ENCODE measurements at places on chromosomes 7 and 10. TPM values are rescaled to one million over a fixed set of nuclear protein-coding genes. Genes with fewer than 3 reads are reported as not detected.

EIF3B gene
- 284 TPM for total RNA-seq

C7orf33 gene
- total RNA-seq = not detected

DNA sequence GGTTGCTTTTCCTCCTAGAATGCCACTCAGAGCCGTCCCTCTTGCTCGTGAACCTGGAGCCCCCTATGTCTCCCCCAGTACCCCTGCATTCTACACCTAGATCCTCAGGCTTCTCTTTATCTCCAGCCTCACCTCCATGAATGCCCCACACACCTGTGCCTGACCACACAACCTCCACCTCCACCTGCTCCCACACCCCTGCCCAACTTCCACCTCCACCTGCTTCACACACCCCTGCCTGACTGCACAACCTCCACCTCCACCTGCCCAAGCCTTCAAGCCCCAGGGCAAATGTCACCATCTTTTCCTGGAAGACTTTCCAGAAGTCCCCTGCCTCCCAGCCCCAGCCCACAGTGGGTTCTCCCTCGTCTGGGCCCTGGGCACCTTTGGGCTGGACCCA, 6.9 kb upstream of the LFNG start:
- no peak for DNase-seq

DNA sequence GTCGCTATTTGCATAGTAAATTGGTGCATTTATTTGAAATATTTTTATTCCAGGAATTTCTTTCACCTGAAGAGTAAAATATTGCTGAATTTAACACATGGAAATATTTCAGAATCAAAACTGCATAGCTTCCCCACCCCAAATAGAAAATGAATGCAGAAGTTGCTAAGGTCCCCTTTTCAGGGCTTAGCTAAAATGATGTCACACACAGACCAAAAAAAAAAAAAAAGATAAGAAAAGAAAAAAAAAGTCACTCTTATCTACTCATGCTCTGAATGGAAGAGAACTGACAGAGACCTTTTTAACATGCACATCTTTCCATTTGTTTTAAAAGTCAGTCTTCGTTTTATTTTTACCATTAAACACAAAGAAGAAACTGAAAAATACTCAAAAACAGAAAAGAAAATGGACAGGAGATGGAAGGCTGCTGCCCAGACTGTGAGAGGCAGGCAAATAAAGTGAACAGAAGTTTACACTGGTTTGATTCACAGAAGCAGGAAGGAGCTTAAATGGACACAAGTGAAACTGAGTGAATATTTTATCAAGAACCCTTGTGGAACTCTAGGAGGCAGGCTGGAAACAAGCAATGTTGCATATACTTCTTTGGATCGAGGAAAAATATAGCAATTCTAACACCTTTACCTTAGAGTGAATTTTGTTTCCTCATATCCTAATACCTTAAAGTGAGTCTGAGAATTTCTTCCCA, 32.0 kb downstream of the PSMC2 start:
- DNase-seq = no peak

DNA sequence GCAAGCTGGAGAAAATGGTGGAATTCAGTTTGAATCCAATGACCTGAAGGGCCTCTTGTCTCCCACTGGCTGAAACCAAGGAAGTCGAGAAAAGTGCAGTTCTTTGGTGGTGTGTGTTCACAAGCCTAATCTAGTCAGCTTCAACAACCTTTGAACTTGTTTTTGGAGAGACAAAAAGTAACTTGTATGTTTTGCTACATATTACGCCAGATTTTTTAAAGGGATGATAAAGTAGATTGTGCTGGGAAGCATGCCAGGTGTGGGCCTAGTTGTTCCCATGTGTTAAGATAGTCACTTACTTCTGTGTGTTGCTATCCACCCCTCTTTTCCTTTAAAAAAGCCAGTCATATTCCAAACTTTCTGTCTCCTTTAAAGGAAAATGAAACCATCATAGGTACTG, 79.7 kb upstream of the FAM3C start:
- DNase-seq = no peak

GRCh38 chr10:62045765-62046521, 144.4 kb downstream of the ARID5B start:
- DNase-seq = no peak

DNA sequence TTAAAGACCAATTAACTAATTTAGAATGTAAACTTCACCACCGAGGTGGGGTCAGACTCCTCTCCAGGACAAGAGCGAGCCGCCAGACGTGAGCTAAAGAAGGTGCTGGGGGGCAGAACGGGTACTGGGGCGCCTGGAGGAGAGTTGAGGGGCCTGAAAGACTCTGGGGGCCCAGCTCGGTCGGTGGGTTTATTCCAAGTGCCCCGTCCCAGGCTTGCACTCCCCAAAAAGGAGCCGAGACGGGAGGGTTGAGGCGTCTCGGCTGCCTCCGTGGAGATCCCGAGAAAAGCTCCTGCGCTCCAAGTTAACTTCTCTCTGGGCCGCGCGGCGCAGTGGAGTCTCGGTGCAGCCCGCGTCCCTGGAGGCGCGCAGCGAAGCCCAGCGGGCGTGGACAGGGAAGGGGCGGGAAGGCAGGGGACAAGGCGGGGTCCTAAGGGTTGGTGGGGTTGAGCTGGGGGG, 553.3 kb downstream of the TFEC start:
- no peak for DNase-seq

GRCh38 chr7:153193144-153193595, 433.6 kb downstream of the ACTR3B start:
- DNase-seq = no peak

- DNase-seq = no peak
These were observed at the start of gene ABCC2 for GRCh38 chr10:99782447-99783286. ABCC2 (plus strand) TSS chr10:99782640; CDS start chr10:99782845, 205 bp downstream.

DNA sequence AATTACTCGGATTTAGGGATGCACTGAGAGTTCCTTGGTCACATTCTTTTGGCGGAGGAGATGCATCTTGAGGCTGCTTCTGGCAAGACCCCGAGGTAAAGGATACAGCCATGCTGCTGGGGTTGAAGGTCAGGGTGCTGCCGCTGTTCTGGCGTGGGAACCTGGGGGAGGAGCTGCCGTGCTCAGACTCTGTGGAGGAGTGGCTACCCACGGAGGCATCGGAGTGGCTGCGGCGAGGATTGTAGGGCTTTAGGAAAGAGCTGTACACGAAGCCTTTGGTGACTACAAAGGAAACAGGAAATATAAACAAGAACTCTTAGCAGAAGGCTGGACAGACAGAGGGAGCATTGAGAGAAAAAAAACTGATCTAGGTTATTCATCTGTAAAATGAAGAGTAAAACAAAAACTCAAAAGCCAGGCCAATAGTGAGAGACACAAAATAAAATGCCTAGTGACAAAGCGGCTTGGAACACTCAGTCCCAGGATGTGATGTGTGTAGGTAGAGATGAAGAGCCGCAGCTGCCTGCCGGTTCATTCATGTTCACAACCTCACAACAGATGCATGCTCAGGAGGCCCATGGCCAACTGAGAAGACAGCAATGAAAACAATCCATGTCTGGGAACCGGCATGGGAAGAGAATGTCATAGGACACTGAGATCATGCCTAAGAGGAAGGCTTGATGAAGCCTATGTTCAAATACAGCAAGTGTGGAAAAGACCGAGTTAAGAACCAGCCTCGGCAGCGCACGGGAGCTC, 97.8 kb downstream of the ABCC2 start:
- DNase-seq = no peak

GRCh38 chr7:117019287-117019686, 66.0 kb downstream of the ST7 start:
- no peak for DNase-seq

DNA sequence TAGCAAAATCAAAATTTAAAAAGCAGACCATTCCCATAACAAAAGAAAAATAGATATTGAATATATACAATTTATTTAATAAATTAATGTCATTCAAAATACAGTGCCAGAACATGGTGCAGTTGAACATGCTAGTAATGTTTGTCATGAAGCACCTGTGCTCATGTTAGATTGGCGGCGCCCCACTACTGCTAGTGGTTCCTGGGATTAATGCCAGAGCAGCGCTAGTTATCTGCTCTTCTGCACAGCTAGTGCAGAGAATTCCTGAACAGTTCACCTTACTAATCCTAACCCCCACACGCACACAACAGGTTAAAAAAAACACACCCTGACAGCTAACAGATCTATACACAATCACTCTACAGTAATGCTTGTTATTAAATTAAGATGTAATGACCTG, 23.4 kb downstream of the KBTBD2 start:
- DNase-seq = no peak
